ENCODE measurements at places on chromosomes 11 and 22. TPM values are rescaled to one million over a fixed set of nuclear protein-coding genes. Genes with fewer than 3 reads are reported as not detected.

KCNQ1OT1 gene
- 9.6 TPM for total RNA-seq

AMPD3 gene
- total RNA-seq: 9.3 TPM

CECR2 gene
- 5.2 TPM for total RNA-seq

SNX32 gene
- total RNA-seq: not detected

ACRV1 gene
- not detected for total RNA-seq

SLC22A12 gene
- total RNA-seq: not detected

HTR3A gene
- not detected for total RNA-seq

MRGPRF gene
- 19.3 TPM for total RNA-seq

COX8A gene
- total RNA-seq: 222 TPM

MMP3 gene
- not detected for total RNA-seq

FDX1 gene
- 13.1 TPM for total RNA-seq

OMP gene
- 0.55 TPM for total RNA-seq

OR5B21 gene
- total RNA-seq: not detected

RAC2 gene
- 3.4 TPM for total RNA-seq

CD82 gene
- 23.3 TPM for total RNA-seq

RAB30 gene
- total RNA-seq: 15.3 TPM

OTOG gene
- not detected for total RNA-seq

PATE4 gene
- total RNA-seq: not detected

CLCF1 gene
- total RNA-seq: 8.6 TPM

RTN4R gene
- 0.83 TPM for total RNA-seq

KCNK4 gene
- total RNA-seq: not detected

P2RY6 gene
- total RNA-seq: 0.48 TPM

CRYBB1 gene
- not detected for total RNA-seq

SLC22A6 gene
- not detected for total RNA-seq

TMEM121B gene
- 0.56 TPM for total RNA-seq

NXPE4 gene
- not detected for total RNA-seq

GRIK4 gene
- 1.4 TPM for total RNA-seq

GAL3ST1 gene
- total RNA-seq: 3.0 TPM

ADM2 gene
- not detected for total RNA-seq

DCDC1 gene
- 0.81 TPM for total RNA-seq

IGSF22 gene
- 1.3 TPM for total RNA-seq

HBG1 gene
- total RNA-seq: not detected

LRRC56 gene
- 2.0 TPM for total RNA-seq

CASP5 gene
- not detected for total RNA-seq

TRIM66 gene
- 5.7 TPM for total RNA-seq

ELMOD1 gene
- total RNA-seq: 0.69 TPM

LGALS12 gene
- 4.5 TPM for total RNA-seq

LDHAL6A gene
- 0.32 TPM for total RNA-seq

TSGA10IP gene
- not detected for total RNA-seq

MCHR1 gene
- 1.4 TPM for total RNA-seq

GAL3ST3 gene
- total RNA-seq: 0.48 TPM

SLC15A3 gene
- total RNA-seq: 25.3 TPM

UCP2 gene
- total RNA-seq: 16.5 TPM

APOBEC3G gene
- 30.1 TPM for total RNA-seq

KCNE3 gene
- total RNA-seq: 16.5 TPM

DMC1 gene
- 12.2 TPM for total RNA-seq

TMEM151A gene
- 0.20 TPM for total RNA-seq

STX3 gene
- total RNA-seq: 15.9 TPM

HSPB2 gene
- total RNA-seq: 8.1 TPM

ZNF280B gene
- total RNA-seq: 0.72 TPM

BRSK2 gene
- total RNA-seq: 0.68 TPM

DAGLA gene
- total RNA-seq: 0.48 TPM
